ENCODE measurements at places on chromosomes 13 and 19. TPM values are rescaled to one million over a fixed set of nuclear protein-coding genes. Genes with fewer than 3 reads are reported as not detected.

DNA sequence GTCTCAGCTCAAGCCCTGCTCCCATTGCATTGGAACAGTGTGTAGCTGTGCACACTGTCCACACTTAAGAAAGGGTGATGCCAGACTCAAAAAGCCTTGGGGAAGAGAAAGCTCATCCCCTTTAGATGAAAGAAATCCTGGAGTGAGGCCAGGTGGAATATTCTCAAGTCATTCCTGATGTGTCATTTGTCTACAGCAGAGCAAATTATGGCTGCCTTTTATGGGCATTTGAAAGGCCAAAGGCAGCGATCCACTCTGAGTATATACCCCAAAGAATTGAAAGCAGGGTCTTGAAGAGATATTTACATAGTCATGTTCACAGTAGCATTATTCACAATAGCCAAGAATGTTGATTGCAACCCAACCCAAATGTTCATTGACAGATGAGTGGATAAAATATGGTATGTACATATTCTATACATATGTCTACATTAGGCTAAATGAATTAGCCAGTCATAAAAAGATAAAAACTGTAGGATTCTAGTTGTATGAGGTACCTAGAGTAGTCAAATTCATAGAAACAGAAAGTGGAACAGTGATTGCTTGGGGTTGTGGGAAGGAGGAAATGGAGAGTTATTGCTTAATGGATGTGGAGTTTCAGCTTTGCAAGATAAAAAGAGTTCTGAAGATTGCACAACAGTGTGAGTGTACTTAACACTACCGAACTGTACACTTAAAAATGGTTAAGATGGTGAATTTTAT is 214.9 kb downstream of the KCNRG start:
- no peak overlapping the region for H3K4me3 ChIP-seq
- no peak overlapping the region for H3K27ac ChIP-seq

DNA sequence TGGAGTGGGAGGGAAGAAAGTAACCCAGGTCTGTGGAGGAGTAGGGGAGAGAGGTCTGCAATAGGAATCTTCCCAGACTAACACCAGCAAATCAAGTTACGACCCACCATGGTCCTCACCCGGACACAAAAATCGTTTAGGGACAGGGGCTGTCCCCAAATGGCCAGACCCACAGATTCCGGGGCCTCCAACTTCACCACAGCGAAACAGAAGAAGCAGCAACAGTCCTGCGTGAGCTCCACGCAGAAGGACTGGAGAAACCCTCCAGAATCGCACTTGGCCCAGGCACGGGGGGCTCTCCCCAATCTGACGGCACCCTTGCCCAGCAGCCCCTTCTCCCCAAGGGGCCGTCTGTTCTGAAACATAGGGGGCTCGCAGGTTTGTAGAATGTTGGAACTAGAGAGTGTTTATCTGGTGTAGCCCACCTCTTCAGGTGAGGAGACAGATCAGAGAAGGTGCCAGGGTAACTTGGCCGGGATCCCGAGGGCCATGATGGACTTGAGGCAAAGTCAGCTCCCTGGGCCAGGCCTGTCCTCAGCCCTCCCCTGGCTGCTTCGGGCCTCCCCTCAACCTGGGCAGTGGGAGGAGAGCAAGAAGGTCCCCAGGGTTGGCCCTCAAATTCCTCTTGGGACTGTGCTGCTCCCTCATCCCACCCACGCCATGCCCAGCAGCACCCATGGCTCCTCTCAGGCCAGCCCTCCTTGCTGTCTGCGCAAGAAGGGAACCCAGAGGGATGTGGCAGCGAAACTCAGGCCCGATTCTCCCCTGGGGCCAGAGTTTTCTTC is 82.5 kb upstream of the GPR183 start:
- H3K4me3 ChIP-seq = no peak overlapping the region
- no peaks in the 10 kb centered on the region for H3K27me3 ChIP-seq
- DNase-seq = no peak
- no peak overlapping the region for H3K27ac ChIP-seq
- H3K36me3 ChIP-seq = no peaks in the 10 kb centered on the region

- H3K4me3 ChIP-seq = no peak overlapping the region
- peak; percentile 49 for DNase-seq
- no peaks in the 10 kb centered on the region for H3K36me3 ChIP-seq
- no peaks in the 10 kb centered on the region for H3K27me3 ChIP-seq
- peaks cover 14% of the 10 kb centered on the region for H3K4me1 ChIP-seq
Observed at GRCh38 chr13:33723772-33724435, 94.0 kb upstream of the RFC3 start.

DNA sequence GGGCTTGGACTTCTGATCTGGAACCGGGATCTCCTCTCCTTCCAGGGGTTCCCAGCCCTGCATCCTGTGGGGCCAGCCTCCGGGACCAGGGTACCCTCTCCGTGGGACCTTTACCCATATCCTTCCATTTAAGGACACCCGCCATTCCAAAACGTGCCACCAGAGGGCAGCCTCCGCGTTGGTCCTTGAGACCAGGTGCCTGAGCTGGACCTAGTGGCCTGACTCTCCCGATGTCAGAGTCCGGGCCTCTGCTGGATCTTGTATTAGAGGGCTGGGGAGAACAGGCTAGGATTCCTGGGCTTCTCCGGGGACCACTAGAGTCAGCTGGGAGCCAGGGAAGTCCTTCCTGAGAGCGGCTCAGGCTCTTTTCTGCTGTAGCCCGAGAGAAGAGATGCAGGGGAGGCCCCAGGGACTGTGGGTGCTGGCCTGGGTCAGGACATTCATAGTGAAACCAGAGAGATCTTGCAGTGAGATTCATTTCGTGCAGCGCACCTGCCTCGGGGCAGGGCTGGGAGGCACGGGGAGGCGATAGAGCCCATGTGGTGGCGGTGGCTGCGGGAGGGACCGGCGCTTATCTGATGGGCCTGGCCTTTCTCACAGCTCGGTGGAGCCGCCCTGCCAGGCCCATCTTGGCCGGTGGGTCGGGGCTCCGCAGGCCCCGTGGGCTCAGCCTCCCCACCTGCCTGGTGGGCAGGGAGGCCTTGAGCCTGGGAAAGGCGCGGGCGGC is 9.8 kb upstream of the SLC7A10 start:
- H3K27ac ChIP-seq = no peak overlapping the region
- H3K4me1 ChIP-seq = no peaks in the 10 kb centered on the region
- no peaks in the 10 kb centered on the region for H3K27me3 ChIP-seq
- H3K36me3 ChIP-seq = no peaks in the 10 kb centered on the region
- DNase-seq = peak; percentile 92

DNA sequence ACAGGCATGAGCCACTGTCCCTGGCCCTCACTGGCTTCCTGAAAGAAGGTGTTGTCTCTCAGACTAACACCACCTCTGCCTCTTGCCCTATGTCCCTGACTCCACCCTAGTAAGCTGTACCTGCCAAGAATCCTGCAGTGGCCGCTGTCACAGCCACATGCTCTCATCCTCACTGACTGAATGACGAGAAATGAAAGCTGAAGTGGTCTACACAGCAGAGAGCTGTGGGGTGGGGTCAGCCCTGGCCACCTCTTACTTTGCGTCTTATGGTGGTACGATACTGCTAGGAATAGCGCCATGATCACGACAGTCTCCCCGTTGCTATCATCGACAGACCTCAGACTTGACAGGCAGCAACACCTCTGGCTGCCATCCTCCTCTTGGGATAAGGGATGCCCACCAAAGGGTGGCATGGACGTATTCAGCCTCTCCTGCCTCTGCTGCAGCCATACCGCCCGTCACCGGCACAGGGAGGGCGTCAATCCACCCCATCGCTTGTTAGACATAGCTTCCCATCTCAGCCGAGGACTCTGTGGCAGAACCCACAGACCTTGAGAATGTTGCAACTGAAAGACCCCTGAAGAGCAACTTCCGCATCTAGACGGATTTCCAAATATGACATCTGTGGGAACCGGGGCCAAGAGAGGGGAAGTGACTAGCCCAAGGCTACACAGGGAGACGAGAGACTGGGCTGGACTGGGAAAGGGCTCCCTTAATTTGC is 809 bp downstream of the MYO1F start:
- no peak for DNase-seq
- H3K36me3 ChIP-seq = no peaks in the 10 kb centered on the region
- H3K27me3 ChIP-seq = no peaks in the 10 kb centered on the region
- no peaks in the 10 kb centered on the region for H3K4me1 ChIP-seq
- H3K27ac ChIP-seq = no peak overlapping the region
- no peak overlapping the region for H3K4me3 ChIP-seq

DNA sequence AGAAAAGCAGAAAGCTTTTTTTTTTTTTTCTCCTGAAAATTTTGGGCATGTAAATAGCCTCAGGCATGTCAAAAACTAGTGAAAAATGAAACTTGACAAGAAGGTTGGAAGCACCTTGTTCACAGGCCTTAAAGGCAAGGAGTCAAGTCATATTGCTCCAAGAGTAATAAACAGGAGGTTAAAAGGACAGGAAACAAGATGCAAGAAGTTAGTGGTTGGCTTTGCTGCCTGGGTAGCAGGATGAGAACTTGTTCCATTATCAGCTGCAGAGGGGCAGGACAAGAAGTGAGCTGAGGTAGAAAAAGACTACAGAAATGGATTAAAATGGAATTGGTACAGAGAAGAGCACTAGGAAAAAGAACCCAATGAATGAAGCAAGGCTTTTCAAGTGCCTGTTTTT is 242.6 kb downstream of the DCT start:
- no peak overlapping the region for H3K4me3 ChIP-seq
- no peak for DNase-seq
- no peaks in the 10 kb centered on the region for H3K27me3 ChIP-seq
- no peak overlapping the region for H3K27ac ChIP-seq
- no peaks in the 10 kb centered on the region for H3K36me3 ChIP-seq
- no peaks in the 10 kb centered on the region for H3K4me1 ChIP-seq

GRCh38 chr19:45782820-45783785 is 813 bp upstream of the DMPK start:
- peaks cover 18% of the 10 kb centered on the region for H3K36me3 ChIP-seq
- H3K4me3 ChIP-seq = no peak overlapping the region
- H3K27ac ChIP-seq = no peak overlapping the region
- no peaks in the 10 kb centered on the region for H3K27me3 ChIP-seq
- no peaks in the 10 kb centered on the region for H3K4me1 ChIP-seq
- DNase-seq = no peak

DNA sequence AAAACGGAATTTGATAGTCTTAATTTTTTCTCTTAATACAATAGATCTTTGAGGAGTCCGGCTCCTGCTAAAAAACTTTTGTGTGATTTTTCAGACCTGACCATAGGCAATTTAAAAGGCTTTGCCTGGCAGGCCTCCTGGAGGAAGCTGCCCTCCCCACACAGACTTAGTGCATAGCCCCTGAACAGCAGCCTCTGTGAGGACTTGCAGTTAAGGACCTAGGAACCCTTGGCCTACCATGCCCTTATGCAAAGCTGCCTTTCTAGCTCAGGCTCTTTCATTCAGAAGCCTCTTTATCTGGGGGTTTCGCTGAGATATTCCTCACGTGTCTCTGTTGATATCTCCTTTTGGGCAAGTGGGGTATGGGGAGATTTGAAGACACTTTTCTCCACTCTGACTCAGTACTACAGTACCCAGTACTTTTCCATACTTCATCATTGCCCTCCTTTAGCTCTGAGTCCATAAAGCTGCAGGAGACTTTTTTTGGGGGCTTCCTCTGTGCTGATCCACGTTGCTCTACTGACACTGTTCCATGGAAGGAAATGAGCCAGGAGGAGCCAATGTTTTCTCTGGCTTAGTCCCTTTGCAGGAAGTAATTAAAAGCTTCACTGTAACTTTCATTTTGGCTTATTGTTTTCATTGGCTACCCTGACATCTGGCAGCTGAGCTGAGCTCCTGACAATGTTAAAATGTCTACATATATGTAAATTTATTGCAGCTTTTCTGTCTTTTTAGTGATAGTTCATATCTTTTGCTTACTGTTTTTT is 283.1 kb downstream of the TDRD3 start:
- no peaks in the 10 kb centered on the region for H3K4me1 ChIP-seq
- no peaks in the 10 kb centered on the region for H3K27me3 ChIP-seq
- no peaks in the 10 kb centered on the region for H3K36me3 ChIP-seq
- DNase-seq = no peak
- H3K27ac ChIP-seq = no peak overlapping the region

DNA sequence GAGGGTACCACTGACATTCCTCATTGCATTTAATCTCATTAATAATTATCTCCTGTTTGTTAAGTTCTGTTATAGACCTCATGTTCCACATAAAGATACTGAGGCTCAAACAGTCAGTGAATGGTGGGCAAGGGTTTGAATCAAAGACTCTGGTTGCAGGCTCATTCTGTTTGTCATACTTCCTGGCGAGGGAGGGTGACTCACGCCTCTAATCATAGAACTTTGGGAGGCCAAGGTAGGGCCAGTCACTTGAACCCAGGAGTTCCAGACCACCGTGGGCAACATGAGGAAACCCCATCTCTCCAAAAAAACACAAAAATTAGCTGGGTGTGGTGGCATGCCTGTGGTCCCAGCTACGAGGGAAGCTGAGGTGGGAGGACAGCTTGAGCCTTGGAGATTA is 220.7 kb upstream of the MIR17HG start:
- no peak overlapping the region for H3K4me3 ChIP-seq
- no peaks in the 10 kb centered on the region for H3K27me3 ChIP-seq
- no peaks in the 10 kb centered on the region for H3K36me3 ChIP-seq
- no peak for DNase-seq
- H3K27ac ChIP-seq = no peak overlapping the region

DNA sequence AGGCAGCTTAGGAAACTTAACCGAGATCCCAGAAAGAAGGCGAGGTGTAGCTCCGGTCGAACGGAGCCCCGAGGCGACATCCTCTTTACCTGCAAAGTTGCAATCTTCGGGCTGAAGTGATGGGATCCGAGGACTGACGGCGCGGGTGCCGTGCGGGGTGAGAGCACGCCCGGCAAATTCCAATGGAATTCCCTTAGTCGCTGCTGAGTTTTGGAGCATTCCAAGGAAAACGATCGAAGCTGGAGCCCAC is 141 bp downstream of the TRPC4 start:
- no peaks in the 10 kb centered on the region for H3K36me3 ChIP-seq
- no peaks in the 10 kb centered on the region for H3K27me3 ChIP-seq
- H3K4me1 ChIP-seq = no peaks in the 10 kb centered on the region
- DNase-seq = no peak

GRCh38 chr19:3494559-3494958 is 5.9 kb downstream of the DOHH start:
- peaks cover 7% of the 10 kb centered on the region for H3K4me1 ChIP-seq
- no peak overlapping the region for H3K27ac ChIP-seq
- H3K4me3 ChIP-seq = no peak overlapping the region
- H3K36me3 ChIP-seq = no peaks in the 10 kb centered on the region
- no peaks in the 10 kb centered on the region for H3K27me3 ChIP-seq

DNA sequence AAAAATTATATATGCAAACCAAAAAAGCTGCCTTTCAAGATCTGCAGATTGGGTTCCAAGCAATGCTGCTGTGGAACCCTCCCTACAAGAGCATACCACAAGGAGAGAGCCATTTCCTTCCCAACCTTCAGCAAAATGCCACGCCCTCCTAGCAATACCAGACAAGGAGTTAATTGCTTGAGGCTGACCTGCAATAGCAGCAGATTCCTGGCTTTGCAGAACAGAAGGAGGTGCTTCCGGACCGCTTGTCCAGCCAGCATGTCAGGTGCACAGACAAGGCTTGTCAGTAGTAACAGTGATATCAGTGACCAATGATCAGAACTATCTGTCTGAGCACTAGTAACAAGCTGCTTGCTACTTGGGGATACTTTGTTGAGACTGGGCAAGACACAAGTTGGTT is 301.6 kb downstream of the FGF14 start:
- H3K4me1 ChIP-seq = no peaks in the 10 kb centered on the region
- H3K36me3 ChIP-seq = no peaks in the 10 kb centered on the region
- H3K27me3 ChIP-seq = no peaks in the 10 kb centered on the region
- no peak overlapping the region for H3K4me3 ChIP-seq
- H3K27ac ChIP-seq = no peak overlapping the region
- DNase-seq = no peak

Gene LGALS14
- polyA plus RNA-seq = not detected

Gene SIGLEC9
- polyA plus RNA-seq = 1.0 TPM

Gene ATP1A3
- 1.2 TPM for polyA plus RNA-seq

Gene SMIM44
- polyA plus RNA-seq = not detected

Data from pancreas (tissue), 10 donors.